ENCODE measurements at places on chromosomes 16 and 17. TPM values are rescaled to one million over a fixed set of nuclear protein-coding genes. Genes with fewer than 3 reads are reported as not detected.

MED13 gene
- total RNA-seq, result 67.7 TPM

NACA2 gene
- not detected for total RNA-seq

- peaks cover 6% of the 10 kb centered on the region for H3K4me1 ChIP-seq
- no peak within 1 kb of the TSS for H3K27ac ChIP-seq
- no peaks in the 10 kb centered on the region for H3K36me3 ChIP-seq
- H3K4me3 ChIP-seq, result peak within 1 kb of the TSS; percentile 60
Measured at GRCh38 chr17:82228842-82229697, at the start of gene SLC16A3. TSS of gene SLC16A3 (plus strand) at chr17:82229042. CDS start at chr17:82236009, 6,967 bp downstream.

SCGB1C2 gene
- not detected for total RNA-seq

DNA sequence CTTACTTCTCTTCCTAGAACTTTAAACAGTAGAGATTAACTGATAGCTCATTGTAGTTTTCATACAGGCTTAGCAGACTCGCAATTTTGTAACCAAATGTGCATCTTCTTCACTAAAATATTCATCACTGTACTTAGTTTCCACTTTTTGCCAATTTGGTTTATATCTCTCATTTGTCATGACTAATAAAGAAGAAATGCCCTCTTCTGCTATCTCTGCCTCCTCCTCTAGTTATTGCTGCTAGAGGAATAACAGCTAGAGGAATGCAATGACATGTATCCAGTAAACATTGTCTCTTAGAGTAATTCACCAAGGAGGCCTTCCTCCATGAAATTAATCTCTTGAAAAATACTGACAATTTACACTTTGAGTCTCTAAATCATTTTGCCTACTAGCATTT, 115.5 kb upstream of the COX10 start:
- H3K4me1 ChIP-seq, result peaks cover 3% of the 10 kb centered on the region
- H3K36me3 ChIP-seq, result no peaks in the 10 kb centered on the region
- H3K4me3 ChIP-seq, result no peak overlapping the region
- no peak overlapping the region for H3K27ac ChIP-seq
- no peaks in the 10 kb centered on the region for H3K27me3 ChIP-seq

PHF12 gene
- total RNA-seq, result 67.0 TPM

DNA sequence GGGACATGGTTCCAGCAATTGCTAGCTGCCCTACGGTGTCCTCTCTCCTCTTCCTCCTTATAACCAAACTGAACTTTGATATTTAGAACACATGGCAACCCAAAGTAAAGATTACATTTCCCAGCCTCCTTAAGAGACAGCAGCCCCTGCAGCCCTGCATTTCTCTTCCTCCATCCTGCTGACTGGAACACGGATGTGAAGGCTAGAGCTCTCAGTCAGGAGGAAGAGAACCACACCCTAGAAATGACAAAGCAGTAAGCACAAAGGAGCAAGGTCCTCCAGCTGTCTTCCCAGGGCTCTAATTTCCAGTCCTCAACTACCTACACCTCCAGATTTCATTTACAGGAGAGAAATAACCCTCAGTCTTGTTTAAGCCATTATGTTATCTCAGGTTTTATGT, 10.9 kb downstream of the DYNC1LI2 start:
- H3K27ac ChIP-seq, result peak overlapping the region; percentile 52
- no peaks in the 10 kb centered on the region for H3K4me1 ChIP-seq
- H3K36me3 ChIP-seq, result peaks cover 92% of the 10 kb centered on the region

DCAF7 gene
- 114 TPM for total RNA-seq

DNA sequence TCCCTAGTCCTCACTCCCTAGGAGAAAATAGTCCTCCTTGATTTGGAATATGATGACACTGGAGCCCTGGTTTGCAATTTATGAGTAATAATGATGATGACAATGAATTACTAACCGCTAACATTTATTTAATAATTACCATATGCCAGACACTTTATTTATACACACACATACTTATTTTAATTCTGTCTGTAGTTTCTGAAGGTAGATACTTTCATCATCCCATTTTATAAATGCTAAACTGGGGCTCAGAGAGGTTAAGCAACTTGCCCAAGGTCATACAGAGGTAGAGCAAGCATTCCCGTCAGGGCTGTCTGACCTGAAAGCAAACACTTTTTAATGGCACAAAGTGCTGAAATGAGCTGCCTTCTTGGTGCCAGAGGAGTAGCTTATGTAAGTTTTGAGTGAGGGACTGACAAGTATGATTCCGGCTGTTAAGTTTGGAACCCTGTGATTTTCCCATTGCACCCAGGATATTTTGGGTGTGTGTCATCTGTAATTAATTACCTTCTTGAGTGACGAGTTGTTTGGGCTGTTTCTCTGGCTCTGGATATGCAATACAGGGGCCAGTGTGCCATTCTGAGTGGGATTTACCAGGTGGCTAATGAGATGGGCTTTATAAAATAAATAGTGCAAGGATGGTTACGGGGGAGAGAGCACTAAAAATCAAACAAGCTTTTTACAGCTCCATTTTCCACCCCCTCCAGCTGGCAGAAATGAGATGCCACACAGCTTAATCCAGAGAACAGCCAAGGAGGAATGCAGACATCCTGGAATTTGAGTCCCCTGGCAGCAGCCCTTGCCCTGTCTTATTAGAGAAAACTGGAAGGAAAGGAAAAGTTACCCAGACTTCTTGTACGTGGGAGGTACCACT, 211.8 kb downstream of the SNX29 start:
- H3K27me3 ChIP-seq, result no peaks in the 10 kb centered on the region
- H3K4me3 ChIP-seq, result no peak overlapping the region
- H3K27ac ChIP-seq, result no peak overlapping the region
- H3K36me3 ChIP-seq, result no peaks in the 10 kb centered on the region

GRCh38 chr16:50444526-50444925, 75.7 kb upstream of the BRD7 start:
- DNase-seq, result no peak
- no peak overlapping the region for H3K4me3 ChIP-seq
- no peaks in the 10 kb centered on the region for H3K36me3 ChIP-seq
- no peak overlapping the region for H3K27ac ChIP-seq

- no peak overlapping the region for H3K4me3 ChIP-seq
- H3K27ac ChIP-seq, result no peak overlapping the region
- DNase-seq, result no peak
- H3K4me1 ChIP-seq, result no peaks in the 10 kb centered on the region
Measured at GRCh38 chr16:83244057-83244456, 563.7 kb upstream of the HSBP1 start.

GLIS2 gene
- total RNA-seq, result 19.0 TPM

DNA sequence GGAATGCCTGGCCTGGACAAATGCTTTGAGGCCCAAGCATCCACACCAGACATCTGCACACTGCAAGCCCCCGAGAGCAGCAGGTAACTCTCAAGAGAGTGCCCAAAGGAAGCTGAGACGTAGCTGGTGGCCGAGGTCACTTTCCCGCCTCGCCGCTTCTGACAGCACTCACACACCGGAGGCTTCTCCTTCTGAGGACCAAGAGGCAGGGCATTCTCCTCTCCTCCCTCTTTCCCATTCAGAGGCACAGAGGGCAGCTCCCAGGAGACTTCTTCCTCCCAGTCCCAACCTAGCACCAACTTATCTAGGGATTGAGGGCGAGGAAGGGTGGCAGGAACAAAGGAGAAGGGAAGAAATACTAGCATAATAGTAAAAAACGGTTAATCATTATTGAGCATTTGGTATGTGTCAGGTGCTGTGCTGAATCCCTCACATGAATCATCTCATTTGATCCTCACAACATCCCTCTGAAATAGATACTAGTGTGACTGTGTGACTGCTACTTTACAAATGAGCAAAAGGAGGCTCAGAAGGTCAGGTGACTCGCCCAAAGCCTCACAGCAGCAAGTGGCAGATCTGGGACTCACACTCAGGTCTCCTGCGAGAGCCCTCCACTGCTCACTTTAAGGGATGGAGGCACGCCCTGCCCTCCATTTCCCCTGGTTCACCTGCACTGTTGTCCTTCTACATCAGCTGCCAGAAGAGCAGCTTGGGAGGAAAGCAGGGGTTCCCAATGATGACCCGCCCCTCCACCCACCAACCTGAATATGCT, 41.8 kb downstream of the MYO18A start:
- no peak overlapping the region for H3K4me3 ChIP-seq
- no peak overlapping the region for H3K27ac ChIP-seq
- H3K27me3 ChIP-seq, result no peaks in the 10 kb centered on the region

DNA sequence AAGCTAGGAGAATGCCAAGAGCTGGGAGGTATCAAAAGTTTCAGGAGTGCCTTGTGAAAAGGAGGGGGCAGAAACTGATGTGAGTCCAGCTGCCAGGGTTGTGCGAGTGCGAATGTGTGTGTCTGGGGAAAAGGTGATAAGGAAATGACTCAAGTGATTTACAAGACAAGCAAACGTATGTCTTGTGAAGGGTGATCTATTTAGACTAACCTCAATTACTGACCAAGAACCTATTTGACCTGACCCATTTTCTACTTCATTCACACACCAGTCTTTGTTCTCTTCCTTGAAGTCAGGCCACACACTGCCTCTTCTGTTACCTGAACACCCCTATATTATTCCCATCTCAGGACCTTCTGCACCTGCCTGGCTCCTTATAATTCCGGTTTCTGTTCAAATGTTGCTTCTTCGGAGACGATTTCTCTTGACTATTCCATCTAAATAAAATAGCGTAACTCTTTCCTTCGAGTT, 1.0 kb downstream of the GDE1 start:
- no peak overlapping the region for H3K27ac ChIP-seq
- no peak for DNase-seq
- peak overlapping the region; percentile 93 for H3K4me3 ChIP-seq
- peaks cover 24% of the 10 kb centered on the region for H3K36me3 ChIP-seq

GRCh38 chr16:89322321-89323119, 105.0 kb downstream of the ZNF778 start:
- H3K27ac ChIP-seq, result peak overlapping the region; percentile 48
- peak; percentile 88 for DNase-seq
- peaks cover 2% of the 10 kb centered on the region for H3K36me3 ChIP-seq
- H3K27me3 ChIP-seq, result no peaks in the 10 kb centered on the region
- H3K4me3 ChIP-seq, result no peak overlapping the region

GRCh38 chr16:14409563-14409962, 220.5 kb downstream of the PARN start:
- DNase-seq, result no peak
- H3K36me3 ChIP-seq, result no peaks in the 10 kb centered on the region
- H3K27me3 ChIP-seq, result no peaks in the 10 kb centered on the region
- no peak overlapping the region for H3K4me3 ChIP-seq

DNA sequence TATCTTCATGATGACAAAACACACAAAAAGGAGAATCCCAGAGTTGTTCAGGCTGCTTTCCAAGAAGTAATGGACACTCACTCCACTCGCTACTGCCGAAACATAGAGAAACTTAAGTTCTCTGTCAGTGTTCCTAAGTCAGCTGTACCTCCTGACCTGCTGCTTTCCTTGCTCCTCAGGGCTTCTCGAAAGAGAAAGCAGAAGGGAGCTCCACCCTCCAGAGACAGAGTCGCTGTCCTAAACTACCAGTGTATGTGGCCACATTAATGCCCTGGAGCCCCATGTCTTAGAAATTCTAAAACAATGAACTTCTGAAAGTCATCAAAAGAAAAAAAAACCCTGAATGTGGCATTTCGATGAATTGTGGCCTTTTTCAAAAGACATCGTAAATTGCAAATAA, 390.8 kb upstream of the MON1B start:
- peaks cover under 1% of the 10 kb centered on the region for H3K4me1 ChIP-seq
- no peaks in the 10 kb centered on the region for H3K27me3 ChIP-seq
- no peak for DNase-seq
- H3K4me3 ChIP-seq, result no peak overlapping the region
- no peaks in the 10 kb centered on the region for H3K36me3 ChIP-seq

DNA sequence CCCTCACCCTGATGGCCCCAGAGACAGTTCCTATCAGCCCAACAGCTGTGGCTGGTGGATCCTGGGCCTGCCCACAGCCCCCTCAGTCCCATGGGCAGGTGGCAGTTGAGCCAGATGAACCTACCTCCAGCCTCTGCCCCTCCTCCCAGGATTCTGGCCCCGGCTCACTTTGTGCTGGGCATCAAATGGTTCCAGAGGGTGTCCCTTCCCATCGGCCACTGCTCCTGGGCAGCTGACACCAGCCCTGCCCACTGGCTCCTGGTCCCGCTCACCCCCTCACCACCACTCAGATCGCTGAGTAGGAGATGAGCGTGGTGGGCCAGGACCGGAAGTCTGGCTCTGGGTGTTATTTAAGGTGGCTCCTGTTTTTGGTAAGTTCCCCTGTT, 2.0 kb downstream of the TTYH2 start:
- peaks cover 11% of the 10 kb centered on the region for H3K4me1 ChIP-seq
- no peak for DNase-seq
- H3K27me3 ChIP-seq, result peaks cover 38% of the 10 kb centered on the region
- no peak overlapping the region for H3K27ac ChIP-seq
- H3K36me3 ChIP-seq, result peaks cover 8% of the 10 kb centered on the region

- no peak overlapping the region for H3K27ac ChIP-seq
- H3K27me3 ChIP-seq, result no peaks in the 10 kb centered on the region
Measured at GRCh38 chr16:73725156-73725555, 571.5 kb upstream of the PSMD7 start.

DCTPP1 gene
- total RNA-seq, result 61.9 TPM

NR1D1 gene
- total RNA-seq, result 2.6 TPM

- H3K4me3 ChIP-seq, result peak overlapping the region; percentile 73
- peak; percentile 76 for DNase-seq
- H3K36me3 ChIP-seq, result no peaks in the 10 kb centered on the region
- peaks cover 4% of the 10 kb centered on the region for H3K27me3 ChIP-seq
- H3K4me1 ChIP-seq, result peaks cover 4% of the 10 kb centered on the region
Measured at GRCh38 chr17:40443988-40444899, 994 bp downstream of the IGFBP4 start.

DNA sequence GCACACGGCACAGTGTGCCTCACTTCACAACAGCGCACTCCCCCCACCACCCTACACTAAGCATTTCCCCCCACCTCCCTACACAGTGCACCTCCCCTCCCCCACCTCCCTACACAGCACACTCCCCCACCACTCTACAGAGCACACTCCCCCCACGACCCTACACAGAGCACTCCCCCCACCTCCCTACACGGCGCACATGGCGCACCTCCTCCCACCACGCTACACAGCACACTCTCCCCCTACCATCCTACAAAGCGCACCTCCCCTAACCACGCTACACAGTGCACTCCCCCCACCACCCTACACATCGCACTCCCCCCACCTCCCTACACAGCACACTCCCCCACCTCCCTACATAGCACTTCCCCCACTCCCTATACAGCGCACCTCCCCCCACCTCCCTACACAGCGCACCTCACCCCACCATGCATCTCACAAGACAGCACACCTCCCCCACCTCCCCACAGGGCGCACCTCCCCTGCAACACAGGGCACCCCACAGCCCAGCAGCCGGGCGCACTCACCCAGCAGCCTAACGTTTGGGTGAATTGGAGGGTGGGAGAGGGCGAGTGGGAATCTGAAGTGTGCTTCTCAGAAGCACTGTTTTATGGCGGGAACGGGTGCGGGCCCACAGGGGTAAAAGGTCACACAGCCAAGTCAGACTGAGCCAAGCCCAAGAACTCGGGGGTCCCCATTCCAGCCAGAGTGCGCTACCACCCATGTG, 10.3 kb downstream of the KNOP1 start:
- no peaks in the 10 kb centered on the region for H3K27me3 ChIP-seq
- H3K36me3 ChIP-seq, result peaks cover 88% of the 10 kb centered on the region
- peaks cover 13% of the 10 kb centered on the region for H3K4me1 ChIP-seq
- no peak overlapping the region for H3K4me3 ChIP-seq
- no peak overlapping the region for H3K27ac ChIP-seq
- no peak for DNase-seq

GRCh38 chr17:41665566-41666236, 23.0 kb upstream of the EIF1 start:
- H3K4me3 ChIP-seq, result peak overlapping the region; percentile 58
- peaks cover 23% of the 10 kb centered on the region for H3K27me3 ChIP-seq
- DNase-seq, result peak; percentile 98
- H3K27ac ChIP-seq, result peak overlapping the region; percentile 53
- no peaks in the 10 kb centered on the region for H3K4me1 ChIP-seq

Data from endodermal cell (in vitro differentiated cells).